ENCODE measurements at places on chromosomes 2 and 18. TPM values are rescaled to one million over a fixed set of nuclear protein-coding genes. Genes with fewer than 3 reads are reported as not detected.

DNA sequence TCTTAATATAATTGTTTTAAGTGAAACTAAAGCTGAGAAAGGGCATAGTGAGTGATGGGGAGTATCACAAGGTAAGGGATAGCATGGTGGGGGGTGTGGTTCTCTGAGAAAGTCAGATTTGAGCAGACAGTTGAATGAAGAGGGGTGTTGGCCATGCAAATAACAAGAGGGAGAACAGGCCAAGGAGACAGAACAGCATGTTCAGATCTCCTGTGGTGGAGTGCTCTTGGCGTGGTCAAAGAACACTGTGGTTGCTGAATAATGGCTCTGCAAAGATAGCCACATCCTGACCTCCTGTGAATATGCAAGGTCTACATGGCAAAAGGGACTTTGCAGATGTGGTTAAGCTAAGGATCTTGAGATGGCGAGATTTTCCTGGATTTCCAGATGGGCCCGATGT is 389.2 kb downstream of the TMEM182 start:
- DNase-seq = no peak

DNA sequence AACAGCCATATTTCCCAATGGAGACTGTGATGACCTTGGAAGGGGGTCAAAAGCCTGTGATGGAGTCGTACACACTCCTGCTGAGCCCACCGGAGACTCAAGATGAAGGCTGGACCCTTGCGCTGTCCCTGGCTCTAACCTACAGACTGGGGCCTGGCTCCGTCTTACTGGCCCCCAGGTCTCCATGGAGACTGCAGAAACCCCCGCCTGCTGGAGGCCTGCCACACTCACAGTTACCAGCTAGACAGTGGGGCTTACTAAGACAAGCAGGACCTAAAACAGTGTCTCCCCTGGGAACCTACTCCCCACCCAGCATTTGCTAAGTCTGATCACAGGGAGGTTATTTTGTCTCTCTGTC is 9.6 kb downstream of the C2orf72 start:
- no peak for DNase-seq

GRCh38 chr2:234403074-234403473 is 93.8 kb downstream of the ARL4C start:
- no peak for DNase-seq

GRCh38 chr18:23433360-23433759 is 19.7 kb upstream of the RIOK3 start:
- DNase-seq = no peak

The DYNAP gene
- total RNA-seq = not detected

The SPDYA gene
- total RNA-seq = 1.2 TPM

- DNase-seq = no peak
These were observed 3.6 kb upstream of the CHMP3 start for GRCh38 chr2:86566821-86567190.

- DNase-seq = no peak
These were observed 58.0 kb downstream of the LINC00305 start for GRCh38 chr18:64090876-64091275.

GRCh38 chr2:34261701-34262100 is 662.6 kb upstream of the FAM98A start:
- DNase-seq = no peak

GRCh38 chr18:60508108-60508507 is 135.5 kb upstream of the MC4R start:
- no peak for DNase-seq

DNA sequence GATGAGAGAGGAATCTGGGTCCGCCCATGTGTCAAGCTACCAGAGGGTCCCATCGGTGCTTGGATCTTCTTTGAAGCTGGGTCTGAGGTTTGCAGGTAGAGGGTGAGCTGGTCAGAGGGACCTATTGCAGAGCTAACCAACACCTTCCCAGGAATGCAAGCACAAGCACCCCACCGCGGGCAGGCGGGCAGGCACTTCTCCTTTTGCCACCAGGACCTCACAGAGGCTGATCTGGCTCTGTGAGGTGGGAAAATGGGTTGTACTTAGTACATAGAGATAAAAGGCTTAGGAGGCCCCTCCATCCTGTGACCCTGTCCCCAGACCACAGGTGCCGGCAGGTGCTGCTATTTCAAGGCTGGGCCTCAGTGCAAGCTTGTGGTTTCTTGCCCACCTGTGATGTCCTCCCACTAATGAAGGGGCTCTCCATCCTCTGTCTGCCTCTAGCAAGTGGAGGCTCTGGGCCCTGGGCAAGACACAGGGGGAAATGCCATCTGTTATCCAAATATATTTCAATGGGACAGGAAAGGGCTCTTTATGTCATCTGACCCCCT is 31.4 kb upstream of the IL37 start:
- DNase-seq = no peak

DNA sequence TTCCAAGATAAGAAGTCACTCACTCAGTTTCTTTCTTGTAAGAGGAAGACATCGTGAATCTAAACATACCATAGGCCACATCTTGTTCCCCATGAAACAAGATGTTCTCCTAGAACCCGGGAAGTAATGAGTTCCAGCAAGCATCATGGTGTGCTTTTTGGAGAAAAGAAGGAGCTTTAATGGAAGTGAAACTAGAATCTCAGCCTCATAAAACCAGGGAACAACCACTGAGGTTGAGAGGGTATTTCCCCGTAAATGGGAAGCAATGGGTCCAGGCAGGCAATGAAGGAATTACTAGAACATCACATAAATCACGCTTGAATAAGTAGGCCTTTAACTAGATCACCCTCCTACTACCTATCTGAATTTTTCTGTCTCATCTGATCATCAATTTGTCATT is 40.3 kb downstream of the PSTPIP2 start:
- DNase-seq = no peak

Measured in activated CD8-positive, alpha-beta T cell treated with anti-CD3 and anti-CD28 coated beads, Interleukin-2, amount 10 ng/mL, durations not matched to agents 7 days and 5 days (primary cell).